ENCODE measurements at places on chromosomes 11 and 22.

DNA sequence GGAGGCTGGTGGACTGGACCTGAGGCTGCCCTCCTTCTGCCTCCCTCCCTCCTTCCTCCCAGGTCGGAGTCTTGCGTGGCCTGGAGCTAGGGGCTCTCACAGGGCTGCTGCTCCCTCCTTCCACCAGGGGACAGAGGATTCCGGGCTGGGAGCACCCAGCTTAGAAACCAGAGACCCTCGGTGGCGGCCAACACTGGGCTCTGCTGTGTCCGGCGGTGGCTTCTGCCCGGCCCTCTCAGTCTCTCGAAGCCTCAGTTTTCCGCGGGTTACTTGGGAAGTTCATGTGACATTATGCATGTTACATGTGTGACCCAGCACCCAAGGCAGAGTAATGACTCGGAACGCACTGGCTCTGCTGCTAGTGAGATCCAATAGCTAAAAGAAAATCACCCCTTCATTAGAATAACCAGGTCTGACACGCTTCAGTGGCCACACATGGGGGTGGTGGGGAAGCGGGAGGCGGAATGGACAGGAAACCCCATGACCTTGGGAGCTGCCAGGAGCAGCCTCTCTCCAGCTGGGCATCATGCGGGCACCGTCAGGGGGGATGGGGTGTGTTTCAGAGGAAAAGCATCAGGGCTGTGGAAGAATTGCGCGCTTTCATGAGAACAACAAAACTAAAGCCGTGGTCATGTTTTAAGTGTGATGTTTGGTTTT, 5.9 kb upstream of the MRGPRG start:
- no peak for DNase-seq

DNA sequence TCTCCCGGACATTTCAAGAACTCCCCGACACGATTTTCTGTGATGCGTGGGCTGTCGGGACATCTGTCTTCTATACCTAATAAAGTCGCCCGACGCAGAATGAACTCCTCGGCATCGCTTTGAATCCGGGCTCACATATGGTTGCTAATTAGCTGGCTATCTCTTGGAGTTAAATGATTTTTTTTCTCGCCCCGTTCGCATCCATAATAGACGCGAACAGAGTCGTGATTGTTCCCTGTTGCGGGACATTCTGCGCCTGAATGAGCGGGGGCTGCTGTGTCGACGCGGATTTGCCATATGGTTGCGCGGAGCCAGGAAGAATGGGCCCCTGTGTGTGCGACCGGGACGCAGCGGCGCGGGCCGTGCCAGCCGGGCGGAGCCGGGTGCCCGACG, 16.4 kb downstream of the CDKN1C start:
- DNase-seq, result no peak

GRCh38 chr11:67438158-67438902, 848 bp upstream of the PTPRCAP start:
- DNase-seq, result no peak

DNA sequence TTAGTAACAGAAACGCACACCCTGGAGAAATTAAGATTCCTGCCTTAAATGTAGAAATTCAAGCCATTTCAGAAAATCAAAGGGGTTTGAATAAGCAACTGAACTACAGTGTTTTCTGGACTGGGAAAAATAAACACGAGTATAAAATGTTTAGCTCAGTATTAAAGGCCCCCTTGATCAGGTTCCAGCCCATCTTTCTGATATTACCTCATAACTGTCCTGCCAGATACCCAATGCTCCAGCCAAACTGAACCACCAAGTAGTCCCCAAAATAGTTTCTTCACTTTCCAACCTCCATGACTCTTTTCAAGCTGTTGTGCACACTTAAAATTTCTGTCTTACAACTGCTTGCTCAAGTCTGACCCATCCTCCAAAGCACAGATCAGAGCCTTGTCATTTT, 54.4 kb downstream of the SERGEF start:
- DNase-seq, result no peak

- no peak for DNase-seq
Observed at GRCh38 chr11:62613291-62613778, 278 bp downstream of the ROM1 start.

DNA sequence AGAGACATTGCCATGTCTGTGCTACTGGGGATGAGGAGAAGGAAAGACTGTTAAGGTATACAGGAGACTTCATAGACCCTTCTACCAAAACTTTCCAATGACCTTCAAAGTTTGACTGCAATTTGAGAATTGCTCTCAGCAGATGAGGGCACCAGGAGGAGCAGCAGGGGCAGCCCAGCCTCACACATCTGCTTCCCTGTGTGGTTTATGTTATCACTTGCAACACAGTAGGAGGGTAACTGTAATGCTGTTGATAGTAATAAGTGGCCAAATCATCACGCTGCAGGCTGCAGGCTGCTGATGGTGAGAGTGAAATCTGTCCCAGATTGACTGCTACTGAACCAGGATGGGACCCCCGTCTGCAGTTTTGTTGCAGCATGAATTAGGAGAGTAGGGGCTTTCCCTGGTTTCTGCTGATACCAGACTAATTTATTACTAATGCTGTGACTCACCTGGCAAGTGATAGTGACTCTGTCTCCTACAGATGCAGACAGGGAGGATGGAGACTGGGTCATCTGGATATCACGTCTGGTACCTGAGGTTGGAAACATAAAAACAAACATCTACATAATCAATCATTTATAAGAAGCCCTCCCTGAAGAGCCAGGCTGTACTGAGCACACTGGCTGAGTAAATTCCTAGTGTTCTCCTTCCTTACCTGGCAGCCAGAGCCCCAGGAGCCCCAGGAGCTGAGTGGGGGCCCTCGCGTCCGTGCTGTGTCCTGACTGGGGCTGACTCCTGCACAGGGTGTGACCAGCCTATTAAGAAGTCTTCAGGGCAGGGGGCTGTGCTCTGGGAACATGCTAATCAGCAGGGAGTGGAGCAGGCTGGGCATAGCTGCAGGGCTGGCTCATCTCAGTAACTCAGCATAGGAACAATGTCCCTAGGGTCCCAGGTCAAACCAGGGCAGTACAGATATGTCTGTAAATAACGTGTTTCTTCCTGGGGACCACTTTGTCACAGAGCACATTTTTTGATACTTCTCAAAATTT, 74.4 kb downstream of the GAB4 start:
- DNase-seq, result no peak

DNA sequence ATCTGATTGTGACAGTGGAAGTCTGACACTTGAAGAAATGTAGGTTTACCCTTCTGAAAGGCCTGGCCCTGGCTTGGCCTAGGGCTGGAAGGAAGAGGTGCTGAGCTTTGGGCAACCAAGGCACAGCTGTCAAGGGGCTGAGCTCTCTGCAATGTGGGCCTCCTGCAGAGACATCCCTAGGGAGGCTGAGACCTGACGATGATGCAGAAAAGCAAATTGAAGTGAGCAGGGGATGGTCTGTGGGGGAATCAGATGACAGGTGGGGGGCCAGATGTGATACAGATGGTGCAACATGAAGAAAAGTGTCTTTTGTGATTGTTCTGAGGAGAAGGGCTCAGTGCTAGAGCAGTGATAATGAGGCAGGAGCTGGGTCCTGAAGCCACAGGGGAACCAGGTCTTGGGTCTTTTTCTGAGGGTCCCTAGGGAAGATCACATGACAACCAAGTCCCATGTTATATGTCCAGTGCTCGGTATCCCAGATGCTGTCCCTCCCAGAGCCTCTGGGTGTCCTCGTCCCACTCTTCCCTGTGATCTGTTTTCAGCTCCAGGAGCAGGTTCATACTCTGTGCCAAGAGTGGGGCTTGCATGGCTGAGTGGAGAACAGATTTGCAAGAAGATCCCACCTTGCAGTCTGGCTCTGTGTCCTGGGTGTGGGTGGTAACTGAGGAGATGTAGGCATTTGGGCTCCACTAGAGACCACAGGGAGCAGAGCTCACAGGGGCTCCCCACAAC, 79.9 kb upstream of the VPREB1 start:
- no peak for DNase-seq

DNA sequence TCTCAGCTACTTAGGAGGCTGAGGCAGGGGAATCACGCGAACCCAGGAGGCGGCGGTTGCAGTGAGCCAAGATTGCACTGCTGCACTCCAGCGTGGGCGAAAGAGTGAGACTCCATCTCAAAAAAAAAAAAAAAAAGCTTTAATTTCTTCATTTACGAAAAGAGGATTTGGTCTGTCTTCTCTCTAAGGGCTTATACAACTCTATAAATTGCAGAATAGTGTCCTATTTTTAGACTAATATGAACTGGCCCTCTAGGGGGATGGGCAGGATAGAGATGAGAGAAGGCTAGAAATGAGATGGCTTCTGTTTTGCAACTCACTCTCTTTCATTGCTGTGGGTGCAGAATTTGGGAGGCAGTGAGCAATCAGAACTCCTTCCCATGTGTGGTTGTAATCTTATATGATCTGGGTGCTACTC, 11.3 kb downstream of the MAML2 start:
- no peak for DNase-seq

DNA sequence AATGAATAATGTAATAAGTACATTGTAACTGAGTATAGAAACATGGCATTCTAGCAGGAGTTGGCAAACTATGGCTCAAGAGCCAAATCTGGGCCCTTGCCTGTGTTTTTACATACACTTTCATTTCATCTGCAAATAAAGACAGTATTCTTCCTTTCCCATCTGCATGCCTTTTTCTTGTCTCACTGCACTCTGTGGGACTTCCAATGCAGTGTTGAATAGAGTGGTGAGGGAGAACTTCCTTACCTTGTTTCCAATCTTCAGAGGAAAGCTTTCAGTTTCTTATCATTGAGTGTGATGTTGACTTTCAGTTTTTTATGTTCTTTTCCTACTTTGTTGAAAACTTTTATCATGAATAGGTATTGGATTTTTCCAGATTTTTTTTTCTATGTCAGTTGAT, 82.1 kb downstream of the USP47 start:
- DNase-seq, result no peak

DNA sequence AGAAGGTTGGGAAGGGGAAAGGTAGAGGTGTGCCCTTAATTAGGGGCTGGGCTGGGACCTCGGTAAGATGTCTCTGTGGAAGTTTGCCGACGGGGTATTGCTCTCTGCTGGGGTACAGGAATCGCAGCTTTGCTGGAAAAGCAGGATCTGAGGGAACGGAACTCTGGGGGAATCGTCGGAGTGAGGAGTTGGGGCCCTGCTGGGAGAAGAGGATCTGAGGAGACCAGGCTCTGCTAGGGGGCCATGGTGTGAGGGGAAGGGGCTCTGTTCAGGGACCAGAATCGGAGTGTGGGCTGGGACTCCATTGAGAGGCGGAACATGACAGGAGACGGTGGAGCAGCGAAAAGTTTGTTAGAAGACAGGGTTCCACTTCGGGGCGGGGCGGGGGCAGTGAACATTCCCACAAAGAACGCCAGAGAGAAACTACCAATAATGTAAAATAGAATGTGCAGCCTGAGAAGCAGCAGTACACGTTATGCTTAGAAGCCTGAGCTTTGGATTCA, 456 bp downstream of the AAMDC start:
- no peak for DNase-seq

DNA sequence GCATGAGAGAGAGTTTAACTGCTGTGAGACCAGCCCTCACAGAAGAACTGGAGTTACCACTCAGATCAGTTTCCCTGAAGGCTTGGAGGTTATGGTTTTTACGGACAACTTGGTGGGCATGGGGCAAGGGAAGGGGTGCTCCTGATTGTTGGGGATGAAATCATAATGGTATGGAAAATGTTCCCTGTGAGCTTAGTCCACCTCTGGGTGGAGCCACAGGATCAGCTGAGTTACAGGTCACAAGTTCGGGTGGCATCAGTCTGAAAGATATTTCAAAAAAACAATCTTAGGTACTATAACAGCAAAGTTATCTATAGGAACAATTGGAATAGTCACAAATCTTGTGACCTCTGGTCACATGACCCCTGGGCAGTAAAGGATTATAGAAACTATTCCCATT, 162.9 kb downstream of the DLG2 start:
- DNase-seq, result no peak

GRCh38 chr11:104690241-104690640, 208.0 kb downstream of the CASP12 start:
- no peak for DNase-seq

DNA sequence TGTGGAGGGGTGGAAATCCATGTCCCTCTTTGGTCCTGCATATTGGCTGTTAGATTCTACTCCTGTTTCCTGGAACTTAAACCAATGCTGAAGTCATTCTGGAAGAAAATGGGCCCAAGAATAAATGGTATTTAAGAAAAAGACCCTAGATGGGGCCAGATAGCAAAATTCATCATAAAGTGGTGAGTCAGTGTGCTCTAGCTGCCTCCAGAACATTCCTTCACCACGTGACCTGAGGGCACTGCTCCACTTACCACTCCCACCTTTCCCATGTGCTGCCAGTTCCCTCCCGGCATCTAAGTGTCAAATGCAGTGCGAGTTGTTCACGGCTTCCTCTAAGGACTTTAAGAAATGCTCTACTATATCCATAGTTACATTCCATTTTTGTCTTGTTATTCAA, 30.9 kb upstream of the NAP1L4 start:
- DNase-seq, result no peak

DNA sequence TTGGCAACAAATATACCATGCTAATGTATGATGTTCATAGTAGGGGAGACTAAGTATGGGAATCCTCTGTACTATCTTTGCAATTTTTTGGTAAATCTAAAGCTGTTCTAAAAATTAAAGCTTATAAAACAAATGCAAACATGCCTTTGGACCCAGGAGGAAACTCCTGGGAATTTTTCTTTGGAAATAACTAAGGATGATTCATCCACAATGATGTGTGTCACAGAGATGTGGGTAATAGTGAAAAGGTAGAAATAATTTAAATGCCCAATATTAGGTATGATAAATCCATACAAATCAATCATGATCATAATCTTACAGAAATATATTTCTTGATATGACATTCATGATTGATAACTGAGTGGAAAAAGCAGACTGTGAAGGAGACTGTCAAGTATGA, 135.8 kb downstream of the TRIM44 start:
- DNase-seq, result no peak

DNA sequence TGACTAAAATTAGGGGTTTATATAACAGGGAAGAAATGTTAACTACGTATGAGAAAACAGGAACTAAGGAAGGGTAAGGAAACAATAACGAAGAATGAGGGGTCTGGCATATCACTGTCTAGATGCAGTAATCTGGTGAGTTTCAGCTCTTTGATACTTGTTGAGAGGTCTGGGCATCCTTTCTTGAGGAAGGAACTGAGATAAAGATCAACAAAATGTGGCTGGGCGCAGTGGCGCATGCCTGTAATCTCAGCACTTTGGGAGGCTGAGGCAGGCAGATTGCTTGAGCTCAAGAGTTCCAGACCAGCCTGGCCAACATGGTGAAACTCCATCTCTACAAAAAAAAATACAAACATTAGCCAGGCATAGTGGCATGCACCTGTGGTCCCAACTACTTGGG, 2.7 kb downstream of the DCDC1 start:
- no peak for DNase-seq

- DNase-seq, result no peak
Observed at GRCh38 chr11:64516226-64516625, 74.8 kb upstream of the SLC22A12 start.

DNA sequence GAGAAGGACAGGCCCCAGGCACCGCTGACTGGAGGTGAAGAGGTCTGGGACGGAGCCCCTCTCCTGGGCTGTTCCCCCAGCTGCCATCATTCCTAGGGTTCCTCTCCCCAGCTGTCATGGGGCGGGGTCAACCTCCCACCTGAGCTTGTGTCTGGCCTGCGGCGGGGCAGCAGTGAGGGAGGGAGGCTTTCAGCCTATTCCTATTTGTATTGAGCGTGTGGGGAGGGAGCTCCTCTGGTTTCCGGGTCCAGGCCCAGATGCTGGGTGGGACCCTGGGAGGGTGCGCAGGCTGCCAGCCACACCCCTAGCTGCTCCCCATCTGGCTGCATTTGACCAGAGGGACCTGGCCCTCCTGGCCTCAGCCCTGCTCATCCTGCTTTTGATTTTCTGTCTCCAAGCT, 13.7 kb downstream of the TSPAN4 start:
- DNase-seq, result no peak

- peak; percentile 71 for DNase-seq
Observed at GRCh38 chr11:31487848-31488247, 21.6 kb downstream of the IMMP1L start.

Measured in smooth muscle cell of the brain vasculature (primary cell).